ENCODE measurements at places on chromosomes 7 and 10. TPM values are rescaled to one million over a fixed set of nuclear protein-coding genes. Genes with fewer than 3 reads are reported as not detected.

DNA sequence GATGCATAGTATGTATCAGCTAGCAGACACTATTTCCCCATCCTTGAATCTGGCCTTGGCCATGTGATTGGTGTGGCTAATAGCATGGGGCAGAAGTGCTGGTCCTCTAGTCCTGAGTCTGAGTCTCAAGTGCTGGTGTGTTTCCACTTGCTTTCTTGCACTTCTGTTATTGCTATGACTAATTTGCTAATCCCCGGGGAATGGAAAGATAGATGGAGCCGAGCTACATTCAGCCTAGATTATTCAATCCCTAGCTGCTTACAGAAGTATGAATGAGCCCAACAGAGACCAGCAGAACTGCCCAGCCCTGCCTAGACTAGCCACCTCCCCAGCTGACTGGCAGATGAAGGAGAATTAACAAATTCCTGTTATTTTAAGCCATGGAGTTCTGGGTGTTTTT is 53.2 kb upstream of the SYPL1 start:
- no peaks in the 10 kb centered on the region for H3K36me3 ChIP-seq
- H3K27ac ChIP-seq = no peak overlapping the region
- DNase-seq = peak; percentile 36
- peaks cover 9% of the 10 kb centered on the region for H3K27me3 ChIP-seq
- H3K4me3 ChIP-seq = no peak overlapping the region

DNA sequence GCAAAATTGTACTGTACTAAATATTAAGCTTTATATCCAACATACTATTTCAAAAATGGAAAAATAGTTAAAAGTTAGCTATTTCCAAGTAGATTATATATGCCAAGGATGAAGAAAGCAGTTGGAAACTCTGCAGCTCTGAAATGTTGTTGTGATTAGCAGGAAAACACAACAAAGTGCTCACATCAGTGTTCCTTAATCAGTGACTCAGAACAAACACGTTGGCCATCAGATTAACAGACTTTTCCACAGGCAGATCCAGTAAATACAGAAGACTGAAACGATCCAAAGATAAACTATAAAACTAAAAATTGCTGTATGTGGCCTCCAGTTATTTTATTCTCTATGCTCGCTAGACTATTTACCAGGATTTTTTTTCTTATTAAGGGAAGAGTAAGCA is 99.6 kb upstream of the SEMA3D start:
- H3K27ac ChIP-seq = no peak overlapping the region
- H3K36me3 ChIP-seq = no peaks in the 10 kb centered on the region
- H3K4me3 ChIP-seq = no peak overlapping the region
- H3K4me1 ChIP-seq = no peaks in the 10 kb centered on the region
- no peak for DNase-seq

- H3K27me3 ChIP-seq = no peaks in the 10 kb centered on the region
- H3K4me3 ChIP-seq = peak overlapping the region; percentile 97
- H3K27ac ChIP-seq = peak overlapping the region; percentile 99
- peak; percentile 71 for DNase-seq
- H3K36me3 ChIP-seq = peaks cover 31% of the 10 kb centered on the region
Observed at GRCh38 chr10:97714401-97715258, 1.1 kb downstream of the MARVELD1 start.

DNA sequence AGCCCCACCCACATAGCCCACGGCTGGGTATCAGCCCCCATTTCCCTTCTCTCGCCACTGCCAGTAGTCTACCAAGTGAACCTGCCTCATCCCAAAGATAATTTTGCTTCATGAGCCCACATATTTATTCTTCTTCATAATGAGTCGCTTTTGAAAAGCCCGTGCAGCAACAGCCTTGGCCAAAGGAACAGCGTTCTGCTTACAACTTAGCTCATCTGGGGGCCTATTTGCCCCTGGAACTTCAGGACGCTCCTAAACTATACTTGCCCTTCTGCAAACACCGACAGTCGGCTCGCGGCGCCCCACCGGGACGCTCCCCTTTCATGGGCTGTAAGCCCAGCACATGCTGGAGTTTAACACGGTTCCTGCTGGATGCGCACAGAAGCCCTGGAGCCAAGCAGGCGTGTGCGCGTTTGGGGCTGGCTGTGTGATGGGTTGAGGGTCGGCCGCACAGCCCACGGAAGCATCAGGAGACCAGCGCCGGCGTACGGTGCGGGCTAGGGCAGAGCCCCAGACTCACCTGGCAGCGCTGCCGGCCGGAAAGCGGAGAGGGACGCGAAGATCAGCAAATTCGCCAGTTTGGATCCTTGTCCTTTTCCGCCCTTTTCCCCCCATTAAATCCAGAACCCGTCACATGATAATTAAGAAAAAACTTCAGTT is 370 bp downstream of the TMEM60 start:
- H3K4me1 ChIP-seq = peaks cover 6% of the 10 kb centered on the region
- DNase-seq = peak; percentile 34
- H3K36me3 ChIP-seq = no peaks in the 10 kb centered on the region
- H3K27ac ChIP-seq = peak overlapping the region; percentile 90
- no peaks in the 10 kb centered on the region for H3K27me3 ChIP-seq
- H3K4me3 ChIP-seq = peak overlapping the region; percentile 81

DNA sequence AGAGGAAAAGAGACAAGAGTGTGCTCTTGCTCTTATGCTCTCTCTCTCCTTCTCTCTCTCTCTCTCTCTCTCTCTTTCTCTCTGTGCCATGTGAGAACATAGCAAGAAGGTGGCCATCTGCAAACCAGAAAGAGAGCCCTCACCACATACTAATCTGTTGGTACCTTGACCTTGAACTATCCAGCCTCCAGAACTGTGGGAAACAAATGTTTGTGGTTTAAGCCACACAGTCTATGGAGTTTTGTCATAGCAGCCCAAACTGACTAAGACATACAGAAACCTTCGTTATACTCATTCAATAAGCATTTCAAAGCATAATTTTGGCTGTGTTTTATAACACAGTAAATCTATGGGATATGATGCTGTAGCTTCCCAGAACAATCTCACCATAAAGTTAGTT is 56.4 kb upstream of the PLPP4 start:
- H3K36me3 ChIP-seq = no peaks in the 10 kb centered on the region
- no peak overlapping the region for H3K4me3 ChIP-seq
- DNase-seq = no peak

DNA sequence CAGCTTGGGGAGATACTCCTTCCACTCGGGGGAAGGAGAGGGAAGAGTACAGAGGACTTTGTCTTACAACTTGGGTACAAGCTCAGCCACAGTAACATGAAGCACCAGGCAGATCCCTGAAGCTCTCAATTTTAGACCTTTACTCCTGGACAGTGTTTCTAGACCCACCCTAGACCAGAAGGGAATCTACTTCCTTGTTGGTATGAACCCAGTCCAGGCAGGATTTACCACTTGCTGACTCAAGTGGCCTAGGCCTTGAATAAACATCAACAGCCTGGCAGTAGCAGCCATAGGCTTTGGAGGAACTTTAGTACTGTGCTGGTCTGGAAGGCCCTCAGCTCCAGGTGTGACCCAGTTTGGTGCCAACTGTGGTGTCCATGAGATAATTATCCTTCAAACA is 173.1 kb downstream of the ADRA2A start:
- H3K27ac ChIP-seq = no peak overlapping the region
- H3K36me3 ChIP-seq = no peaks in the 10 kb centered on the region
- DNase-seq = no peak
- H3K4me1 ChIP-seq = no peaks in the 10 kb centered on the region
- no peaks in the 10 kb centered on the region for H3K27me3 ChIP-seq

- no peak overlapping the region for H3K4me3 ChIP-seq
- no peak for DNase-seq
- no peaks in the 10 kb centered on the region for H3K36me3 ChIP-seq
- peaks cover 5% of the 10 kb centered on the region for H3K4me1 ChIP-seq
- no peaks in the 10 kb centered on the region for H3K27me3 ChIP-seq
- no peak overlapping the region for H3K27ac ChIP-seq
Observed at GRCh38 chr7:107113866-107114265, 54.9 kb upstream of the HBP1 start.

DNA sequence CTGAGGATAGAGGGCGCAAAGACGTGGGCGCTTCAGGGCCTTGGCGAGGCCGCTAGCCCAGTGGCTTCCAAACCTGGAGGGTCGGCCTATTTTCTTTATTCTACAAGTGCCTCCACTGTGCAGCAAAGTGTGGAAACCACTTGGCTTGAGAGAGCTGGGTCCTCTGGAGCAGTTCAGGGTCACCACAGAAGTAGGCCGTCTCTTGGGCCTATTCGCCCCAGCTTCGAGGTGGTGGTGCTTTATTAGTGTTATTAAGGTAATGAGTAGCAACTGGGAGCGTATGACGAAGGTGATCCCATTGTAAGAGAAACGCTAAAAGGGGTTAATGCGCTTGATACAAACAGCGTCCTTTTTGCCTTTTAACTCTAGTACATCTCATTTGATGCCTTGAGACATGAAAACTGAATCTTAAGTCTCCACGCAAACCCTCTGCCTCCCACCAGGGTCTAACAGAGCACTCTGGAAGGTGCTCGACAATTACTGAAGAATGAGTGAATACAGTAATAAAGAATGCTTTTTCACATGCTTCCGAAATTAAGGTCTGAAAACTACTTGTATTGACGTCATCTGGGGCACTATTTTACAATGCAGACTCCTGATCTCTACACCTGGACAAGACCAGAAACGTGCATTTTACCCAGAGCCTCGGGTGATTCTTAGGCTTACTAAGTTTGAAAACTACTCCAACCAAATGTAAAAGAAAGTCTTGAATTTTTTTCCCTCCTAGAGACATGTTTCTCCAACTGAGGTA is 647 bp upstream of the GSAP start:
- no peak for DNase-seq
- no peak overlapping the region for H3K27ac ChIP-seq
- no peaks in the 10 kb centered on the region for H3K36me3 ChIP-seq
- peaks cover 3% of the 10 kb centered on the region for H3K4me1 ChIP-seq
- H3K4me3 ChIP-seq = peak overlapping the region; percentile 72

- H3K4me3 ChIP-seq = no peak overlapping the region
- H3K27me3 ChIP-seq = no peaks in the 10 kb centered on the region
- H3K36me3 ChIP-seq = no peaks in the 10 kb centered on the region
- no peak overlapping the region for H3K27ac ChIP-seq
Observed at GRCh38 chr10:77763453-77764430, 126.1 kb upstream of the KCNMA1 start.

GRCh38 chr7:73366127-73366526 is 38.2 kb downstream of the FKBP6 start:
- H3K4me3 ChIP-seq = no peak overlapping the region
- no peak for DNase-seq
- H3K4me1 ChIP-seq = no peaks in the 10 kb centered on the region
- peaks cover 14% of the 10 kb centered on the region for H3K27me3 ChIP-seq
- no peaks in the 10 kb centered on the region for H3K36me3 ChIP-seq

- H3K27me3 ChIP-seq = peaks cover 2% of the 10 kb centered on the region
- H3K4me3 ChIP-seq = no peak overlapping the region
- DNase-seq = no peak
- H3K4me1 ChIP-seq = no peaks in the 10 kb centered on the region
Observed at GRCh38 chr10:132508581-132509443, 28.8 kb upstream of the INPP5A start.

- peaks cover 36% of the 10 kb centered on the region for H3K27me3 ChIP-seq
- H3K27ac ChIP-seq = no peak overlapping the region
- H3K4me3 ChIP-seq = no peak overlapping the region
- no peak for DNase-seq
- H3K36me3 ChIP-seq = no peaks in the 10 kb centered on the region
- H3K4me1 ChIP-seq = no peaks in the 10 kb centered on the region
Observed at GRCh38 chr7:360454-361100, 70.6 kb downstream of the FOXL3 start.

DNA sequence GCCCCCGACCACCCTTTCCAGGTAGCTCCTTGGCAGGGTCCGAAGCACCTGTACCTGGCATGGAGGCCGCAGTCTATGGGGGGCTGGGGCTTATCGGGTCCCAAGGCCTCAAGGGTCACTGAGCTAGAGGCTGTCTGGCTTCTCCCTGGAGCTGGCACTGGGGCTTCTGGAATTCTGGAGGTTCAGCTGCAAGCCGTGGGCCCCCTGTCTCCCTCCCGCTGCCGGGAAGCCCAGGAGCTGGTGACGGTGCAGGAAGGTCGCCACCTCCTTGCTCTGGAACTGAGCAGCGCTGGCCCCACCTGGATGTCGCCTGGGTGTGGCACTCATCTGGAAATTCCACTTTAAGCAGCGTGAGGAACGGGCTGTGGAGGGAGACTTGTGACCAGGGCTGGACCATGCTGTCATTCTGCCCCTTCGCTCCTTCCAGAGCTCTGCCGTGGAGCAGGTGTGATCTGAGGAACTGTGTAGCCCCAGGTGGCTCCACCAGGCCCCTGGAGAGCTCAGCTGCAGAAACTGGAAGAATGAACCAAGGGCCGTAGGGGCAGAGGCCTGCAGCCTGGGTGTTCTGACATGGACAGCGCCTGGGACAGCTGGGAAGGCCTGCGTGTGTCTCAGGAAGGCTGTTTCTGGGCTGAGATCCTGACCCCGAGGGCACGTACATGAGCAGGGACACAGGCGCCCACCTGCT is 129.7 kb upstream of the PPP2R2D start:
- no peak overlapping the region for H3K4me3 ChIP-seq
- H3K36me3 ChIP-seq = no peaks in the 10 kb centered on the region
- no peak overlapping the region for H3K27ac ChIP-seq

- no peaks in the 10 kb centered on the region for H3K27me3 ChIP-seq
- H3K4me3 ChIP-seq = no peak overlapping the region
- H3K27ac ChIP-seq = no peak overlapping the region
- DNase-seq = no peak
- peaks cover 4% of the 10 kb centered on the region for H3K4me1 ChIP-seq
Observed at GRCh38 chr10:113080925-113081229, 130.8 kb downstream of the TCF7L2 start.

DNA sequence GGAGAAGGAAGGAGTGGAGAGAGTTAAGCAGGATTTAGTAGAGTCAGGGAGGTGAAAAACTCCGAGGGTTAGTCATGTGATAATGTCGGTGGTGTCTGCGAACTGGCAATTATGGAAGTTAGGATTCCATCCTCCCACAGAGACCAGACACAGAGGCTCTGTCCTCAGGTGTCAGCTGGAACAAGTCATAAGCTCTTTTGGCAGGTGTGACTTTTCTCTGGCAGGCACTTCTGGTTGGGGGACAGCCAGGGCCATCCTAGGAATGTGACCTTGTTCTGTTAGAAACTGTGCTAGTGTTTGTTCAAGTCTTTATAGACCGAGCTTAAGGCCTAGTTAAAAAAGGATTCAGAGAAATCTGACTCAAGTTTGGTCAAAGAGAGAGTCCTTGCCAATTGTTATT is 371.0 kb downstream of the DPP6 start:
- no peaks in the 10 kb centered on the region for H3K36me3 ChIP-seq
- H3K27me3 ChIP-seq = no peaks in the 10 kb centered on the region
- H3K4me1 ChIP-seq = no peaks in the 10 kb centered on the region
- H3K4me3 ChIP-seq = no peak overlapping the region

- no peak overlapping the region for H3K27ac ChIP-seq
- DNase-seq = no peak
- no peaks in the 10 kb centered on the region for H3K27me3 ChIP-seq
- no peaks in the 10 kb centered on the region for H3K36me3 ChIP-seq
Observed at GRCh38 chr10:90314718-90315117, 543.1 kb downstream of the HTR7 start.

Gene AUTS2
- 1.4 TPM for total RNA-seq

Gene SPDYE6
- total RNA-seq = not detected

Gene ACHE
- total RNA-seq = not detected

Gene DYDC2
- total RNA-seq = not detected

Gene YKT6
- total RNA-seq = 98.6 TPM

Gene EXOSC1
- total RNA-seq = 51.6 TPM
